ENCODE measurements at places on chromosomes 4 and X.

- DNase-seq: no peak
Observed at GRCh38 chr4:134935320-134935719, 733.7 kb upstream of the PABPC4L start.

- DNase-seq: no peak
Observed at GRCh38 chr4:57639561-57640382, 529.6 kb upstream of the IGFBP7 start.

- no peak for DNase-seq
Observed at GRCh38 chr4:58113126-58113525, 1002.9 kb upstream of the IGFBP7 start.

GRCh38 chr4:46329118-46329976 is 60.6 kb downstream of the GABRA2 start:
- DNase-seq: peak; percentile 32

GRCh38 chr4:109079201-109079600 is 223.3 kb downstream of the COL25A1 start:
- no peak for DNase-seq

DNA sequence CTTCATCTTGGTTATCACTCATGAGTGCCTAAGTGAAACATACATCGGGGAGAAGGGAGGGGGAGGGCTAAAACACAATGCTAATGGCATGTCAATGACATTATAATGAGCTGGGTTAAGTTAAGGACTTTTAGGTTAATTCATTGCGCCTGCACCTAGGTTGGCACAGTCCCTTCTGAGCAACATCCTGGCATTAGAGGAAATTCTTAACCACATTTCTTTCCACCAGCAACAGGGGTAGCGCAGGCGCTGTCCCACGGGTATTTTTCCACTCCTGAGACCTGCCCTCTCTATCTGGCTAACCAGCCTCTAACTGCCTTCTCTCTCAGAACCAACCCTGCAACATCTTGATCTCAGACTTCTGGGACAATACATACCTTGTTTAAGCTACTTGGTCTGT is 39.0 kb upstream of the PROM1 start:
- no peak for DNase-seq

- no peak for DNase-seq
Observed at GRCh38 chr4:78770091-78770642, 6.0 kb upstream of the BMP2K start.

- no peak for DNase-seq
Observed at GRCh38 chr4:85741921-85742591, 267.1 kb downstream of the ARHGAP24 start.

DNA sequence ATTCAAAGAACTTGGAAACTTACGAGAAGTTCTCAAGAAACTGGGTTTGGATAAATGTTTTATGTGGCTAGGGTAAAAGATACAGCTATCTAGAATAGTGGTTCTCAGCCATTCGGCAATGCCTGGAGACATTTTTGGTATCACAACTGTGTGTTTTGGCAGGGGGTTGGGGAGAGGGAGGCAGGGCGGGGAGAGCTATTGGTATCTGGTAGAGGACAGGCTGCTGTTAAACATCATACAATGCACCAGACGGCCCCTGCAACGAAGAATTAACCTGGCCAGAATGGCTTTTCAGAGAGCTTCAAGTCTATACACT is 50.8 kb upstream of the MND1 start:
- no peak for DNase-seq

All from MV-4-11 (cell line).